ENCODE measurements at places on chromosomes 16 and 17.

DNA sequence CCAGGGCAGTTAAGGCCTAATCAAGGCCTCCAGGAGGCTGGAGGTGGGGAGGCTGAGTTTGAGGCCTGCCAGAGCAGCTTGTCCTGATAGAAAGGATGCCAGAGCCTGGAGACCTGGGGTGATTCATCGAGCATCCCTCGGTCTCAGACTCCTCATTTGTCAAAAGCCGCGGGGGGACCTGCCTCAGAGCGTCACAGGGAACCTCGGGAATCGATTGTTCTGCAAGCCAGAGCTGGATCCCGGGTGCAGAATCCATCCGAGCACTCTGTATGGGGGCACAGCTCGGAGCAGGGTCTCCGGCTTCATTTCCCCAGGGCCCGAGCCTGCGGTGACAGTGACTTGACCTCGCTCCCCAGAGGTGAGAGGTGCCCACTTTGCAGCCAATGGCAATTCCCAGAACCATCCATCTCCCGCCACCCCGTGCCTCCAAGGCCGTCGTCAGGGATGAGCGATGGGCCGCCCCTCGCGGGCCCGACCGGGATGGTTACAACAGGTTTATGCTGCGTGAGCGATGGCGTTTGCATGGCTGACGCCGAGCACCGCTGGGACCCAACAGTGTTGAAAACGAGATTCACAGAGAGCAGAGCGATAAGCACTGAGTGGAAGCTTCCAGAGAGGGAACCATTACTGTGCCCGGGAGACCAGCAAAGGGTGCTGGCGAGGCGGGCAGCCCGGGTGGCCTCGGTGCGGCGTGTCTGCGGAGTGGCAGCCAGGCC is 117.1 kb upstream of the GSE1 start:
- no peak for DNase-seq

DNA sequence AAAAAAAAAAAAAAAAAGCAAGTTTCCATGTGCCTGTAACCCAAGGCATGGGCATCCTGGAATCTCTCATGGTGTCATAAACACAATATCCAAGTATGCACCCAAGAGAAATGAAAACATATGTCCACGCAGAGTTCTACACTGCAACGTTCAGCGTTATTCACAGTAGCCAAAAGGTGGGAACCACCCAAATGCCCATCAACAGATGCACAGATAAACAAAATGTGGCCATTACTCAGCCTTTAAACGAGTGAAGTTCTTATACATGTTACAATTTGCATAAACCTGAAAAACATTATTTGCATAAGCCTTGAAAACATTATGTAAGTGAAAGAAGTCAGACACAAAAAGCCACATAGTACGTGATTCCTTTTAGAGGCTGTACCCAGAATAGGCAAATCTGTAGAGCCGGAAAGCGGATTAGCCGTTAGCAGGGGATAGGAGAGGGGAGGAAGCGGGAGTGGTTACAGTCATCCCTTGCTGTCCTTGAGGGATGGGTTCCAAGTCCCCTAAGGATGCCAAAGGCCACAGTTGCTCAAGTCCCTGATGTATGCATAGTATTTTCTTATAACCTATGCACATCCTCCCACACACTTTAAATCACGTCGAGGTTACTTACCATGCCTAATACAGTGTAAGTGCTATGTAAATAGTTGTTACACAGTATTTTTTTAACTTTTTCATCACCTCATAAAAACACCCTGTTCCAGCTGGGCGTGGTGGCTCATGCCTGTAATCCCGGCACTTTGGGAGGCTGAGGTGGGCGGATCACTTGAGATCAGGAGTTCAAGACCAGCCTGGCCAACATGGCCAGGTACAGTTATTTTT is 47.3 kb upstream of the DNAH17 start:
- no peak for DNase-seq

GRCh38 chr17:8963014-8963413 is 2.5 kb downstream of the PIK3R5 start:
- no peak for DNase-seq

- DNase-seq: no peak
These were observed 2.2 kb downstream of the YBX2 start for GRCh38 chr17:7292194-7292593.

DNA sequence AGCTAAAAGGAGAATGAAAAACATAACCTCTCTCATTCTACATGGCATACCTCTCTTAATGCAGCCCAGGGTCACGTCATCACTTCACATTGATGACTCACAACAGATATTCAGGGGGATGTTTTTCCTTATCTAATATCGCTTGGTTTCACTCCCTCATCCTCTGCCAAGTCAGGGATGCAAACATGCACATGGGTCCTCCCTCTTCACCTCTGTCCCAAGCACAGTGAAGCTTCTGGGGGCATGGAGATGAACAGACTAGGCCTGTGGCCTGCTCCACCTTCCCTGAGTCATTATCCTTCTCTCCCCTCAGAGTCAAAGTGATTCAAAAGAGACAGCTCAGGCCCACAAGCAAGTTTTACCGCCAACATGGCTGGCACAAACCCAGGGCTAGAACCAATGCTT is 2.3 kb upstream of the MT2A start:
- peak; percentile 76 for DNase-seq

- DNase-seq: no peak
These were observed 17.0 kb downstream of the RDM1 start for GRCh38 chr17:35913609-35914008.

DNA sequence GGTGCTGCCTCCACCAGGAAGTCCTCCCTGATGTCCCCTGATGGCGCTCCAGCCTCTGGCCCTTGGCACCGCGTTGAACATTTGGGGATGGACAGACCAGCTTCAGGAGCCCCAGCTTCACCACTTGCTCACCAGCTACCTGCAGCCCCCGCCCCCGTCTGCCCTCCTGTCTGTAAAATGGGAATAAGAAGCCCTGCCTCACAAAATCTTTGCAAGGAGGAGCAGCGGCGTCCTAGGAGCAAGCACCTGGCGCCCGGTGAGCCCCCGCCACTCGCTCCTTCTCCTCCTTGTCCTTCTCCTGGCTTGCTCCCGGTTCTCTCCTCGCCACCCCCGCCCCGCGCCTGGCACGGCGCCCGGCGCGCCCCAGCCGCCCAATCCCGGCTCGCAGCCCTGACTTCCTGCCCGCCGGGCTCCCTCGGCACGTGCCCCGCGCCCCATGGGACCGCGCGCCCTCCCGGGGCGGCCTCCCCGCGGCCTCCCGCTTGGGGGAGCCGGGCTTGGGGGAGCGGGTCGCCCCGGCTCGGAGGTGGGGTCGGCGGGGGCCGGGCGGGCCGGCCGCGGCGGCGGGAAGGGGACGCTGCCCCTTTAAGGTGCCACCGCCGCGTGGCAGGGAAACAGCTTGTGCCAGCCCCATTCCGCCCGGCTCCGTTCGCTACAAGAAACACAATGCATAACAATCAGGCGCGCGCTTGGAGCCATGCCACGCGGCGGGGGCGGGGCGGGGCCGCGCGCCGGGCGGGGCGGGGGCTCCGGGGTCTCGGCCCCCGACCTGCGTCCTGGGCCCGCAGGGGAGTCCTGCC is 9.1 kb upstream of the PPP1R1B start:
- DNase-seq: peak; percentile 48

DNA sequence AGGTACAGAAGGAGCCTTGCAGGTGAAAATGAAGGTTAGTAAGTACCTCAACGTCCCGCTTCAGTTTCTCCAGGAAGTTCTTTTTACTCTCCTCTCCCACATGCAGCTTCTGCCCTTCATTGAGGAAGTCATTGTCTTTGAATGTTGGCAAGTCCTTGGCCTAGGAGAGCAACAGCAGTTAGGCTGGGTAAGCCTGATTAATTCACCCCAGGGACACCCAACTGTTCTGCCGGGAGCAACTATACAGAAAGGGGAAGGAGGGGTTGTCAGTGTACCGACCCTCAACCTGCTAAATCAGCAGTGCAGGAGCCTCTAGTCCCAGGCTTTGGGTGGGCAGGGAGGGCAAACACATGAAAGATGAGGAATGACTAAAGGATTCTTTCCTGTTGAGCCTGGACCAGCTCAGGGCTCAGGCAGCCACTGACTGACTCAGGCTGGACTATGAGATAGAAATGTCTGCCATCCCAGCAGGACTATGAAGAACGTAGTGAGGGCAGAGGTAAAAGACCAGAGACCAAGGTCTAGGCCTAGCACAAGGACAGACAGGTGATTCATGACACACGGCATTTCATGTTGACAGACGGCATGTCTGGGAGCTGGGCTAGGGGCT is 21.6 kb downstream of the PIP4K2B start:
- DNase-seq: no peak

- DNase-seq: no peak
These were observed 42.5 kb downstream of the ST3GAL2 start for GRCh38 chr16:70396246-70396904.

DNA sequence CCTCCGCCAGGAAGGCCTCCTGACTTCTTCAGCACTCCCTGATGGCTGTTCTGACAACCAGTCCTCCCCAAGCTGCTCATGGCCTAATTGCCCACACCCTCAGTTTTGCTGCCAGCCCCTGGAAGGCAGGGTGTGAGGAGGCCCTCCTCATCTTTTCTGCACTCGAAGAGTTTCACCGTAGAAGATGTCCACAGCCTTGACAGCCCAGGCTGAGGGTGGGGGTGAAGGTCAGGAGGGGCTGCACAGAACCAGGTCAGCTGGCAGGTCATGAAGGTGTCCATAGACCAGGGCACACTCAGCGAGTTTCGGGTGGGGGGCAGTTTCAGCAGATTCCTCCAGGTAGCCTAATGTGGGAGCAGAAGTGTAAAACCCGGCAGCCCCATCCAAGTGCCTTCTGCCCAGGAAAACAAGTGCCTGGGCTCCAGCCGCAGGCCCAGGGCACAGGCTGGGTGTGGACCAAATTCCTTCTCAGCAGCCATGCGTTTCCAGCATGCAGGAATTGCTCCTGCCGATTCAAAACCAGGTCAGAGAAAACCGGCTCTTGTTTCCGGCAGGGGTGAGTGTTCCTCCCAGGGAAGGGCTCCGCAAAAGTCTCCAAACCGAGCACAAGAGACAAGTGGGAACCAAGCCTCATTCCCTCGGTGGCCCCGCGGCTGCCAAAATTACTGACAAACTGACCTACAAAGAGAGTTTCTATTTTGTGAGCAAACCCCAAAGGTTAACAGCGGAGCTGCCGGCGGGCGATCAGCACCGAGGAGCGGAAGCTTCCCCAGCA is 228.8 kb downstream of the C16orf78 start:
- DNase-seq: no peak

GRCh38 chr16:4245077-4245791 is 3.4 kb upstream of the SRL start:
- peak; percentile 57 for DNase-seq

DNA sequence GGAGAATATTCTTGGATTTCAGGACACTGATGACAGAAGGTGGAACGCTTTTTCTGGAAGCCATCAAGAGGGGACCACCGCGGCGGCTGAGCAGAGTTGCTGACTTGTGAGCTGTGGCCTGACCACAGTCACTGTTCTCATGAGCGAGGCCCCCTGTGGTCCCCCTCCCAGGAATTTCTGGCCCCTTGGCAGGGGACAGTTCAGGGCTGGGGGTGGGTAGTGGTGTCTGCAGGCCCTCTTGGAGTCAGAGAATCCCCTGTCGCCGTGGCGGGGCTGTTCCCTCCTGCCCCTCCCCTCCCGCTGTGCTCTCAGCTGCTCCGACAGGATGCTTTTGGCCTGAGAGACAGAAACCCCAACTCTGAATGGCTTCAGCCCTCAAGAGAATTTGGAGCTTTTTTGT is 292.0 kb downstream of the SEC14L1 start:
- DNase-seq: no peak

- DNase-seq: no peak
These were observed 82.5 kb downstream of the PCTP start for GRCh38 chr17:55833306-55833705.

DNA sequence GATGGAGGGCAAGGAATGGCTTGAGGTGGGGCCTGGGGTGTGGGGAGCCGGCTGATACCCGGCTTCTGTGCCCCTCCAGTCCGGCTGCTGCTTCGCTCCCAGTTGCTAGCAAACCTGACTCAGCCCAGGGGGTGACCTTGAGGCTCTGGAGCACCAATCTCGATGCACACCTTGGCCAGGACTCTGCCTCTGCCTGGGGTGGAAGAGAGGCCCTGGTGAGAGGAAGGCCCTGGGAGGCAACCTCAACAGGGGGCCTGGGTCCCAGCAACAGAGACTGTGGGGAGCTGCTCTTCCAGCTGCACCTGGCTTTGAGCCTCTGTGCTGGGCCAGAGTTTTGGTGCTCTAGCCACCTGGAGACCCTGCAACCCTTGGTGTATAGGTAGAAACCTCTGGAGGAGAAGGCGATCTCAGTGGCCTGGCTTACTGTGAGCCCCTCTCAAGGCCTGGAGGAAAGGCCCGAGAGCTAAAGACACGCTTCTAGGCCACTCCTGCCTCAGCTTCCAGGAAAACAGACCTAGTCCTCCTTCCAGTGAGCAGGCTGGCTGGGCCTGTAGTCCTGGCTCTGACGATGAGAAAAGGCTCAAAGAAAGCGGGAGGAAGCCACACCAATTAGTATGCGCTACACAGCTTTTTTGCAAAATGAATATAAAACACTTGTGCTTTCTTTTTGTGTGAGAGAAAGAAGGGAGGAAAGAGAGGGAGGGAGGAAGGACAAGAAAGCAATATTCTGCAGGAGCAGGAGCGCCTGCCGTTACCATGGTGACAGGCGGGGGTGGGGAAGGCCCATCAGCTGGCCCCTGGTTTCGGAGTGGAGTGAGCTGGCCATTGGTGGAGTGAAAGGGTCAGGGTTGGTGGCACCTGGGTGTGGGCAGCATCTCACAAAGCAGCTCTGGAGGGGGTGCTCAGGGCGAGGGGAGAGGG is 51.0 kb downstream of the VAC14 start:
- DNase-seq: no peak

GRCh38 chr17:29825604-29826003 is 104.4 kb downstream of the SSH2 start:
- no peak for DNase-seq

DNA sequence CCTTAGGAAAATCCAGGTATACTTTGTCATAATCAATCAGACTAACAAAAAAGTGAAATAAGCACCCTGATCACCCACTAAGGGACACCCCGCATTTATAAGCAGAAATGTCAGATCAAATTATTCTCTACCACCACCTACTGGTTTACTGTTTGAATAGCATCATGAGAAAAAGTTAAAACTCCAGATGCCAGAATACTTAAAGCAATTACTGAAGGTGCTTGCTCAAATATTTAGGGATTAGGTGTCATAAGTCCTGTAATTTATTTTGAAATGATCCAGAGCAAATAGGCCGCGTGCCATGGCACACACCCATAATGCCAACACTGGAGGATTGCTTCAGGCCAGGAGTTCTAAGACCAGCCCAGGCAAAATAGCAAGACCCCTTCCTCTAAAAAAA is 2.3 kb downstream of the TOP2A start:
- DNase-seq: peak; percentile 42

Data from fibroblast of skin of abdomen (primary cell).